ENCODE measurements at places on chromosomes 12 and 14.

DNA sequence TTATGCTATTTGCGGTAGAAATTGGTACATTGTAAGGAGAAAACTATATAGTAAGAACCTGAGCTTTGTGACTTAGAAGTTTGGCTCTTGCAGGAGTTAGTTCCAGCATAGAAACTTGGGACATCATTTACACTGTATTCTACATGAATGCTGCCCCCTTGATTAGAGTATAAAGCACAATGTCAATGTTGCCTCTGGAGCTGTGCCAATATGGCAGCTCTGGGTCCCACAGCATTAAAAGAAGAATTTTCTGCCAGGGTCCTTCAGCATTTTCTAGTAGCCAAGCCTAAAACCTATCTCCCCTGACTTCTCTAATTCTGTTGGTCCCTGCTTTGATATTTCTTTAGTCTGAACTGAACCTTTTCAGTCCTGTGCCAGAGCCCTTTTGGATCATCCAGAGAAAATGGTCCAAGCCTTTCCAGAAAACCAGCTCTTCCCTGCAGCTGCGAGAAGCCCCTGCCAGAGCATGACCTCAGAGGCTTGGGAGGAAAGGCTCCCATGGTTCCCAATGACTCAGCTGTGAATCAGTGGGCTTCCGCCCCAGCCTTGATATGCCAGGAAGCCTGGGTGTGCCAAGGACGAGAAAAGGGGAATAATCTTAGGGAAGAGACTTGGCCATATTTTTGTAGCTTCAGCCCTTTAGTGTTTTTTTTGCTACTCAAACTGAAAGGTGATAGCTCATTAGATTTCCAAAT, 43.2 kb downstream of the PLEKHG7 start:
- peak; percentile 19 for DNase-seq

- no peak for DNase-seq
Observed at GRCh38 chr12:75505706-75506312, 5.6 kb downstream of the KRR1 start.

- no peak for DNase-seq
Observed at GRCh38 chr12:116591855-116592637, 32.9 kb downstream of the MAP1LC3B2 start.

DNA sequence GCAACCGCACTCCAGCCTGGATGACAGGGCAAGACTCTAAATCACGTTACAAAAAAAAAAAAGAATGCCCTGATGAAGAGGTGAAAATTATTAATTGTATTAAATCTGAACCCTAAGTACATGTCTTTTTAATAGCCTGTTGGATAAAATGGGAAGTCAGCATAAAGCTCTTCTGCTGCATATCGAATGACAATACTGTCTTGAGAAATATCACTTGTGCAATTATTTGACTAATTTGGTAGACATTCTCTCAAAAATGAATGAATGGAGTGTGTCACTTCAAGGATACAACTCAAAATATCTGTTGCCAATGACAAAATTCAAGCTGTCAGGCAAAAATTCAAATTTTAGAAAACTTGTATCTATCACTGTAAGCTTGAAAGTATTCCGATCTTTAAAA, 38.9 kb downstream of the DNAI7 start:
- no peak for DNase-seq

- no peak for DNase-seq
Observed at GRCh38 chr12:52005903-52006703, 643 bp upstream of the TAMALIN start.
